ENCODE measurements at places on chromosomes 7 and 10.

GRCh38 chr10:34297541-34298345, 517.4 kb downstream of the PARD3 start:
- no peak for DNase-seq

DNA sequence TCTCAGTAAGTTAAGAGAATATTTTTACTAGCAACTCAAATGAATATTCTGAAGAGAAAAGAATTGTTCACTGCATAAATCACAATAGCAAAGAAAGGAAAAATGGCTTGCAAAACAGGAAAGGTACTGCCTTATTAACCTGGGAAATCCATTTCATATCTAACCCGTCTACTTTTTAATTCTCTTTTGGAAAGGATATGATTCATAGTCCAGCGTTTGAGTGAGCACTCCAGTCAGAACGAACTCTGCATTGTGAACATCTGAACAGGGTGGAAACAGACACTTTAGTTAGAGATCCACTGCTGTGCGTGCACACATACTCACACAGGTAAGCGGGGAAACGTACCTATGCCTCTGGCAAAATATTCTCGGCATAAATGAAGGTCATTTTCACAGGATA, 56.8 kb downstream of the PAXIP1 start:
- no peak for DNase-seq

- DNase-seq, result no peak
These were observed 3.0 kb downstream of the TBATA start for GRCh38 chr10:70782086-70782745.

DNA sequence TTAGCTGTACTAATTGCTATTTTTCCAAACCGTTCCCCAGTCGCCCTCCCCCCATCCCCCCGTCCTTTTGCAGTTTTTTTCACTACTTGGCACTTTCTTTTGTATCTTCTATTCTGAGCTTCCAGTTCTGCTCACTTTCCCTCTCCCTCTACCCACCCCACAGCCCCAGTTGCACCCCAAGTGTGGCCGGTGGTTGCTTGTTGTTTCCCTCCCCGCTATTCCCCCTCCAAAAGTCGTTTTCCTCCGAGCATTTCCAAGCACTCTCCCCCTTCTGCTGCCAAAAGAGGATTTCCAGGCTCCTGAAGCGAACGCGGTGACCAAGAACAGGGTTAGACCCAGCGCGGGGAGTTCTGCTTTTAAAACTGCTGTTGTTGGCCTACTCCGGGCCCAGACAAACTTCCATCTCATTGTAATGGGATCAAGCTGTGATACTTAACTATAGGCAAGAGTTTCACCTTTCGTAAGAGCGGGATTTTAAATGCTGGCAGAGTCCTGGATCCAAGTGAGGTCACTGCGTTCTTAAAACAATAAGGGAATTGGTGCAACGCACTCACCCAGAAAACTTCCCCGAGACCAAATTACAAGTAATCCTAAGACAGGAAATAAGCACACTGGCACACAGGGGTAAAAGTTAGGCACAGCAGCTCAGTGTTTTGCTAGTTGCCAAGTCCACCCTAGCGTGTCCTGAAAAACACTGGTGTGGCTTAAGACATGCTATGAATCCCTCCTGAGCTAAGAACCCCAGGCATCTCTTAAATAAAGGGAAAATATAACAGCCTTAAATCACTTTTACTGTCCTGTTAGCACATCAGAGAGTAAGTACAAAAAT, 1.5 kb upstream of the RGS10 start:
- no peak for DNase-seq

DNA sequence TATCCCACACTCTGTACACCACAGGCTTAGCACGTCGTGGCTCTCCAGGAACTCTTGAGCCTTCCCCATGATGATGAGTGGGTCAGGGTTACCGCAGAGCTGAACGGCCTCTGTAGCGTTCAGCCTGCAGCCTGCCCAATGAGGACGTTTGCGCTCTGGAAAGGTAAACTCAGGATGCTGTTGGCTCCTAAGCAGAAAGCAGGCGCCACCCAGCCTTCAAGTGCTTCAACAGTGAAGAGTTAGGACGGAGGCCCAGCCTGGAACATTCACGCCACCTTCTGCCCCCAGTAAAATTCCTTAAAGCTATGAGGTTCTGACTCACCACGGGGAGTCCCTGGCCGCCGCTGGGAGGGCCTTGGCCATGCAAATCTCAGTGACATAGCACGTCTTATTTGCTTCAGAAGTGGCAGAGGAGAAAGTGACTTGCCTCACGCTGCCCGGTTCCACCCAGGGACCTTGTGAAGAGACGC, 161.5 kb upstream of the SH2B2 start:
- DNase-seq, result peak; percentile 72

DNA sequence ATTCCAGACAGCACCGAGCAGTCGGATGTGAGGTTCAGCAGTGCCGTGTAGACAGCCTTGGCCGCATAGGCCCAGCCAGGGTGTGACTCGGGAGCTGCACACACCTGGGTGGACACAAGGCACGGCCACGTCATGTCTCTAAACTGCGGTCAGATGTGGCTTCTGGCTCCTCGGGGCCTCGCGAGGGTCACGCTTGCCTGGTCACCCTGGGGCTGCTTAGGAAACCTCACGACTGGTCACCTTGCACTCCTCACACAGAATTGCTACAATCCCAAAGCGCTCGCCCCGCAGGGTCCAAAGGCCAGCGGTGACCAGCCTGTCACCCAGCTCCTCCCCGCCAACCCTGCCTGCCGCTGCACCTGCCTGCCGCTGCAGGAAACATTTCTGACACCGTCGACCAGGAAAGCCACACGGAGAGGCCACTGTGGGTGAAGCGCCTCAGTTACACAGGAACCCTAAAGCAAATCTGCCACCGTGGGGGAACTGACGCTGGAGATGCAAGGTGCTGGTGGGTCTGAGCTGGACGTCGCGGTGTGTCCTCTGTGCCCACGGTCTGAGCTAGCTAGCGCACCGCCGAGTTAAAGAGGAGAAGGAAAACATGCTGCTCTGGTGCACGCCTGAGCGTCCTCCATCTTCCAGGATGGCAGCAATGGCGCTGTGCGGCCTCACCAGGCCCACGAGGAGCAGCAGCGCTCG, 5.0 kb downstream of the GPER1 start:
- no peak for DNase-seq

- DNase-seq, result no peak
These were observed 77.6 kb downstream of the UBE2H start for GRCh38 chr7:129875160-129875559.

DNA sequence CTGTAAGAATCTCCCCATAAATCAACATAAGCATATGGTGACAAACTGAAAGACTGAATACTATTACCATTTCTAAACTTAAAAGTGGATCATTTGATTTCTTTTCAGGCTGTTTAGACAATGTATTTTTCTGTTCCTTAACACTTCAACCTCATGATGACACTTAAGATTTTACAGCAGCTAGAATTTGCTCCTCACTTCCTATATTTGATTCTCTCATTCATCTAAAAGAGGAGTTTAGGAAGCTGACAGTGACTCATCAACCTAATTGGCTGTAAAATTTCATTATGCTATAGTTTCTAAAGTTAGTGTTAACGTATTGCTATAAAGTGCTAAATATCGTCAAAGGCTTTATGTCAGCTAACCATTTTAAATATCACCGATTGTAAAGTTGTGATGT, 478.7 kb downstream of the GRM8 start:
- DNase-seq, result no peak

- DNase-seq, result no peak
These were observed 93.2 kb downstream of the ADCYAP1R1 start for GRCh38 chr7:31145339-31145738.

All from non-pigmented ciliary epithelial cell (primary cell).